ENCODE measurements at places on chromosomes 4 and X.

DNA sequence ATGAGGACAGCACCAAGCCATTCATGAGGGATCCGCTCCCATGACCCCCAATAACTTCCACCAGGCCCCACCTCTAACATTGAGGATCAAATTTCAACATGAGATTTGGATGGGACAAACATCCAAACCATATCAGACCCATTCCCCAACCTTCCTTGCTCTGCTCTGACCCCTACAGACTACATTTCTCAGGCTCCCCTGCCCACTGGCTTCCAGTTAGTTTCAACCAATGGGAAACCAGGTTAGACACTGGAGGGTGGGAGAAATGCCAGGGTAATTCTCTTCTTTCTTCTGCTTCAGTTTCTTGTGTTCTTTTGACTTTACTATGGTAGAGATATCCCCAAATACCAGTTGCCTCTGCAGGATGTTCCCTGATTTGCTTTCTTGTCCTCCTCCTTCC lies 125.7 kb downstream of the CLCN4 start:
- no peak for DNase-seq

GRCh38 chr4:67499799-67500198 lies 45.5 kb downstream of the CENPC start:
- DNase-seq = no peak

DNA sequence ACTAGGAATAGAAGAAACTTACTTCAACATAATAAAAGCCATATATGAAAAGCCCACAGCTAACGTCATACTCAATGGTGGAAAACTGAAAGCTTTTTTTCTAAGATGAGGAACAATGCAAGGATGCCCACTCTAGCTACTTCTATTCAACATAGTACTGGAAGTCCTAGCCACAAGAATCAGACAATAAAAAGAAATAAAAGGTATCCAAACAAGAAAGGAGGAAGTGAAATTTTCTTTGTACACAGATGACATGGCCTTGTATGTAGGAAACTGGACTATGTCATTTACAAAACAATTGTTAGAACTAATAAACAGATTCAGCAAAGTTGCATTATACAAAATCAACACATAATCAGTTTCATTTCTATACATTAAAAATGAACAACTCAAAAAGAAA lies 25.5 kb upstream of the NXT2 start:
- no peak for DNase-seq

GRCh38 chr4:184953971-184954370 lies 64.3 kb upstream of the HELT start:
- DNase-seq = no peak

GRCh38 chr4:2608291-2608690 lies 71.8 kb downstream of the FAM193A start:
- no peak for DNase-seq

DNA sequence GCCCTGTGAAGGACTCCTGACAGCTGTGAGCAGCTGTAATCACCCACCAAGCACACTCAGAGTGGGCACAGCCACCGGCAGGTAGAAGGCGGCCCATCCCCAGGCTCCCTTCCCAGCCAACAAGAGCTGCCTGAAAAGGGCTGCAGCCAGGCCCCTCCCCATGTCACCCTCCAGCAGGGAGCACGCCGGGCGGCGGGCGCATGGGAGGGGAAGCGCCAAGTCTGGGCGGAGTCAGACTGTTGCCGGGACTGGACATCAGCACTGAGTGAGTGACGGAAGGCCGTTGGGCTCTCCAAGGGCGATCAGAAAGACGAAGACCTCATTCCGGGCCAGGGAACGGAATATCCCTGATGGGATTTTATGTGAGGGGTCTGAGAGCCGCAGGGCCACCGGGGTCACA lies 82.1 kb downstream of the PPP2R2C start:
- DNase-seq = peak; percentile 31

DNA sequence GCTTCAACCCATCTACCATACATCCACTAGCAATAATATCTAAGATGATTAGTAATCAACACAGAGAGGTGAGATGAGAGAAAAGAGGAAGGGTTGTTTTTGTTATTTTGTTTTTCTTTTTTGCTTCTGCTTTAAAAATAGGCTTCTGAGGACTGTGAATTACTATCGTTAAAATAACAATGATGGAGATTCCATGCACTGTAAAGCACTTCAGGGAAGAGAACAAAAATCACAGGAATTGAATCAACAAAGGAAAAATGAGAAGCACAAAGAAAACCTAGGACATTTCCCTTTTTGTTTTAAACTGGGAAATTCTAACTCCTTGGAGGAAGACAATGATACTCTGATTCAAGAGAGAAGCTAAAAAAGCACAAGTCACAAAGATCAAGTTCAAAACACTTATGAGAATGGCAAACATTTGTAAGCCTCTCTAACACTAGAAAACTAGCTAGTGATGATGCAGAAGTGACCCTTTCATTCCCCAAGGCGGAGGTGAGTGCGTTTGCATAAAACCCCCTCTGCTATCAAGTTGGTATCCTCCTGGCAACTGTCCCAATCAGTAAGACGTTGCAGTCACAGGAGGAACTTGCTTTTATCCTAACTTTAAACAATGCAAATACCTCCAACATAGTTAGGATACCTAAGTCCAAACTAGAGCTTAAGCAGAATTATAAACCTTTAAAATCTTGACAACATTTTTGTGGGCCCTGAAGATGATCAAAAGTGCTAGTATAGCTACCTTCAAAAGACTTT lies 308.5 kb downstream of the CAMK2D start:
- no peak for DNase-seq
